Activated CD8-positive, alpha-beta memory T cell treated with anti-CD3 and anti-CD28 coated beads, Interleukin-2, amount 10 ng/mL, durations not matched to agents 7 days and 5 days (primary cell): ENCODE measurements at places on chromosomes 4 and X. TPM values are rescaled to one million over a fixed set of nuclear protein-coding genes. Genes with fewer than 3 reads are reported as not detected.

Gene DIPK2B
- not detected for total RNA-seq

Gene PABPC1L2B
- total RNA-seq = not detected

Gene FRMD7
- total RNA-seq = not detected

Gene ZNF157
- 0.23 TPM for total RNA-seq

Gene SPANXN5
- total RNA-seq = not detected

Gene IQCM
- not detected for total RNA-seq

Gene GK
- total RNA-seq = 19.6 TPM

Gene VGLL1
- total RNA-seq = not detected

Gene MAGEB10
- not detected for total RNA-seq

Gene EXOC1L
- total RNA-seq = not detected

Gene ESX1
- total RNA-seq = not detected

Gene DKK2
- total RNA-seq = not detected

Gene RWDD4
- total RNA-seq = 17.8 TPM

Gene BEX1
- not detected for total RNA-seq

Gene HOPX
- total RNA-seq = 208 TPM

Gene TCEAL5
- not detected for total RNA-seq

Gene DCHS2
- total RNA-seq = not detected

Gene MAGEA2B
- not detected for total RNA-seq

Gene TMEM255A
- 0.15 TPM for total RNA-seq

Gene RGN
- total RNA-seq = not detected

Gene TMEM150C
- total RNA-seq = not detected

Gene CTAG1B
- not detected for total RNA-seq

Gene NUDT11
- total RNA-seq = 1.5 TPM

Gene MUC7
- total RNA-seq = not detected

Gene CYSLTR1
- total RNA-seq = 1.3 TPM

Gene VEGFC
- total RNA-seq = not detected
